Fibroblast of the conjunctiva (primary cell): ENCODE measurements at places on chromosomes 12 and 14.

DNA sequence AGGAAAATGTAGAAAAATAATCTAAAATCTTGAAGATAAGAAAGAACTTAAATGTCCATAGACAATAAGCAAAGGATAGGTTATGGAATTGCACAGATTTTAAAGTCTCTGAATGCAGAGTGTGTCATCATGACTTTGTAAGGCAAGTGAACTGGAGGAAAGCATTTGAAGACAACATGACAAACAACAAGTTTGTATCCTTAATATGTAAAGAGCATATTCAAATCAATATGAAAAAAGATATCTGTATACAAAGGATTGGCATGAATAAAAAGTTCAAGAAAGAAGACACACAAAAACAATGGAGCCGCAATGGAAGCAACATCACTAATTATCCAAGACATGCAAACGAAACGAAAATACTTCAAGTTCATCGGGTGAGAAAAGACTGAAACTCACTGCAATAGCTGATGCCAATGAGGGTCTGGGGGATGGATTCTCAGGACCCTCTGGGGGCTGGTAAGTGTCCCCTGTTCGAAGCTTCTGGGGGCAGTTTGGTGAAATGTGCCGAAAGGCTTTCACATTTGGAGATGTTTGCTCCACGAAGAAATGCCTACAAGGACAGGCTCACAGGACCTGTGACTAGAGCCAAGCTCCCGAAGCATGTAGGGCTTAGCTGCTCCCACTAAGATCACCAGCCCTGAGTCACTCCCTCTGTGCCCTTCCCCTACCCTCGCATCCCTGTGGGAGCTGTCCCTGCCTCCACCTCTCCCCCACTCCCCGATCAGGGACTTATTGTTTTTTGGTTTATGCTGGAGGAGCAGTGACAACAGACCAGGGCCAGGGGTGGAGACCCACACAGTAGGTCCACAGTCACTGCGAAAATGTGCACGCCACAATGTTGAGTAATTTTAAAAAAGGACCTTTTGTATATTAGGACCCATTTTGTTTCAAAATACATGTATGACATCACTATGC lies 345.7 kb upstream of the SFSWAP start:
- no peak for DNase-seq

DNA sequence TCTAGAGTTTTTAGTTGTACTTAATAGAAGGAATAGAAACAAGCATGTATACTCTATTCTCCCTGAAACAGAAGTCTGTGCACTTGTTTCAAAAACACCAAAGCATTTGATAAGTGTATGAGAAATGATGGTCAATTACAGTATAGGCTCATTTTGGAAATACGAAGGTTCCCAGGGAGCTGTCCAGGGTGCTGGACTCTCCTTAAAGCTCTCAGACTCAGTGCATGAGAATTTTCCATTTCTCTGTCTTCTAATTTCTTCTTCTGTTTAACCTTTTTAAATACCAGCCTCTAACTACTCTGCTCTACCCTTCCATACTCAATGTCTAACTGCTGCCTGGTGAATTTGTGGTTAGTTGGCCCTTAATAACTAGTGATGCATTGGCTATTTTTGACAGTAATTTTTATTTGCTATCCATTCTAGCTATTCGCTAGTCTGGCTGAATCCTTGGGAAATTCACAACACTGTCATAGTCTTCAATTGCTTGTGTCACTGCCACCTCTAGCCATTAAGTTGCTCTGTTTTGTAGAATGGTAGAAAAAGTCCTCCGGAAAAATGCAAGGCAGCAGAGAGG lies 229.2 kb downstream of the NRXN3 start:
- no peak for DNase-seq

GRCh38 chr12:116389990-116390389 lies 112.5 kb upstream of the MED13L start:
- peak; percentile 88 for DNase-seq

DNA sequence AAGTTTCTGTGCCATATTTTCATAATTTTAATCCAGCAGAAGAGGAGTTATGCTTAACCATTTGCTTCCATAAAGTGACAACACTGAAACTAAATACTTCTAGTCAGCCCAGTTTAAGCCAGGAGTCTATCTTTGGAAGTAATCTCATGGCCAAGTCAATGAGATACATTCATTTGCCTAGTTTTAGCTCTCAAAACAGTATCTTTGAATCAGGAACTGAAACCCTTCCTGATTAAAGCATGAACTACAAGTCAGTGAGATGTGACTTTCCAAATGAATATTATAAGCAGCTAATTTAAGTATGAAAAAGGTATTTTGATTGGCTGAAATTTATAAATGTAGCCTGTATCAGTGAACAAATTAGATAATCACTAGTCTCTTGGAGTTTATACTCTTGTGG lies 491.5 kb downstream of the SLC6A15 start:
- DNase-seq = no peak

- DNase-seq = no peak
Observed at GRCh38 chr14:92108345-92109254, 2.2 kb upstream of the ATXN3 start.

DNA sequence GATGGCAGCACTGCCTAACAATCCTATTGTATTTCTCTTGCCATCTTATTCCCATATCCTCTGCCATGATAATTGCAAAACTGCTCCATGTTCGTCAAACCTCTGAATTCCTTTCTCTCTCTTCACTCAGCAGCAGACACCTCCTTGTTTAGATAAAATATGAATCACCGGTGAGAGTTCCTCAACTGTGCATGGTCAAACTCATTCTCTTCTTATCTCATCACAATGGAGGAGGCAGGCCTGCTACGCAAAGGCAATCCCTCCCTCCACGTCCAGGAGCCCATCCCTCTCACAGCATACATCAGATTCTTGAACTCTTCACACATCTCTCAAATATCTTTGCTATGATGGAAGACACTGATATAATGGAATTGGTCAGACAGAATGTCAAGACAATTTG lies 90.1 kb upstream of the DAAM1 start:
- DNase-seq = no peak

DNA sequence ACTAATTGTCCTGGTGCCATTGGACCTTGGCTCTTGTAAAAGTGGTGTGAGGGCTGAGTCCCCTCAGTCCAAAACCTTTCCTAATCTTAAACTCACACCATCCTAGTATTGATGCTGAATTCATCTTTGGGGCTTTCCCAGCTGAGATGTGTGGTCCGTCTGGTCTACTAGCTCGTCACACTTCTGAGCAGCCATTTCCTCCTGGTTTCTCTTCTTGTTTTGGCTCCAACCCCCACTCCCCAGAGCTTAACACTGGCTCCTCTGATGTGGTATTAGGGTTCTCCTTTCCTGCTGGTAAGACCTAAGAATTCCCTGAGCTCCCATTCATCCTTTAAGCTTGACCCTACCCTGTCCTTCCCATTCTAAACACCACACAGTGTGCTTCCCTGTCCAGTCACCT lies 900.6 kb downstream of the VRK1 start:
- DNase-seq = no peak

- DNase-seq = no peak
Observed at GRCh38 chr12:91183551-91183950, 934 bp upstream of the DCN start.

DNA sequence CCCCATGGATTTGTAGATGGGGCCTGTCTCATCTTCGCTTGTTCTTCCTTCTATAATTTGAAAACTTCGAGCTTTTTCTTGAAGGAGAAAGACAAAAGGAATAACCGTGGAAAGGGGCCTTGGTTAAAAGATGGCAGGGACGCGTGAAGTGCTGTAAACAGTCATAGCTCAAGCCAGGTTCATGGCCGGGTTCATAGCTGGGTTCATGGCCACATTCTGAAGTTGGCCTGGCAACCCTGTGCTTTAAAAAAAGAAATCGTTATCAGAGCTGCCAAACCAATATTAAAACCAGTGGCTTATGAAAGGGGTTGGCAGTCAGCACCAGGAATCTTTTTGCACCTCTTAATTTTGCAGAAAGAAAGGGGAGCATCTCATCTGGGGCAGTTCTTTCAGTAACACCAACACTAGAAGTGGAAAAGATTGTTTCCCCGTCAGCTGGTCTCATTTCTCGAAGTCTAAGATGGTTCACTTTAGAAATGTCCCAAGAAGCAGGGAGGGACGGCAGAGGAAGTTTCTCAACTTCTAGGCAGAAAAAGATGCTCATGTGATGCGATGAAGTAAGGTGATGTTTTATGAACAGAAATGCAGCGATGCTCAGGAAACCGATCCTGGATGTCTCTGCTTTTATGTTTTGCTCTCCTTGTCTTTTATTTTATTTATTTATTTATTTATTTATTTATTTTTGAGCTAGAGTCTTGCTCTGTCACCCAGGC lies 193.1 kb upstream of the TBX3 start:
- DNase-seq = no peak

DNA sequence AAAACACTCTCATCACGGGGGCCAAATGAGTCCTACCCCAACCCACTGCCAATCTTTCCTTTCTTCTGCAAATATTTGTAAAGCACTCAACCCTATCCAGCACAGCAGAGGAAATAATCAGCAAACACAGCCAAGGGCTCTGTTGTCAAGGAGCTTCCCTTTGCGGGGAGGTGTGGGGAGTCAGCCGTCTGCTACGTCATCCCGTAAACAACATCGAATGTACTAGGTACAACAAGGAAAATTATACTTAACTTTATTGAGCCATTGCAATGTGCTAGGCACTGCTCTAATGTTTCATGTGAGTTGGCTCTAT lies 22.8 kb downstream of the TMEM63C start:
- DNase-seq = no peak

- peak; percentile 50 for DNase-seq
Observed at GRCh38 chr14:89303456-89304435, 113.3 kb downstream of the FOXN3 start.

DNA sequence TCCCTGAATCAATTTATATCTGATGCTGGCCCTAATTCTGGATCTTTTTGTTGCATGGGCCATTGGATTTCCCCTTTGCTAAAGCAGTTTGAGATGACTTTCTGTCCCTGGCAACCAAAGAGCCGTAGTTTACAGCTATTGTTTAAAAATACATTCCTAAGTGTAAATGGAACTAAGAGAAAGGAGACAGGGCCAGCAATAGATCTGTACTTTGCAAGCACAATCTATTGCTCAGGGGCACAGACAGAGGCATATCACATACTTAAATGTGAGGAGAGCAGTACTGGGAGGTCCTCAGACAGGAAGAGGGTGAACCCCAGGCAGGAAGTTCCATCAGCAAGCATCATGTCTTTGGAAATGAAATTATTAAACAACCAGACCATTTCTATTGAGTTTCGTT lies 126.6 kb downstream of the ZFP36L1 start:
- DNase-seq = no peak

- DNase-seq = no peak
Observed at GRCh38 chr14:104881369-104881979, 16.4 kb downstream of the CEP170B start.

DNA sequence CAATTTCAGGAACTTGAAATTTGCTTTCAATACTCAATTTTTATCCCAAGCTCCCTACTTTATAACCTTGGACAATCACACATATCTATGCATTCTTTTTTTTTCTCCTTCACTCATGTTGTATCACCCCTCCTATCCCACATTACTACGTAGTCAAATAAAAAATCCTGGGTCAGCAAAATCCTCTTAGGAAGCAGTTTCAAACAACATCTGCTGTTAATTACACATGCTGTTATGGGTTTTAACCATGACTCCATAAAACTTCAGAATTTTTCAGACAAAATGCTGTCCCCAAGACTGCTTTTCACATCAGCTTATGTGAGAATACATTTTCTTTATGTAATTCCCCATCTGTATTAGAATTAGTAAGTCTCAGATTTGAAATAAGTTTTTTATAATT lies 61.7 kb downstream of the LRFN5 start:
- DNase-seq = peak; percentile 10

- no peak for DNase-seq
Observed at GRCh38 chr12:125091401-125091800, 26.2 kb downstream of the AACS start.

DNA sequence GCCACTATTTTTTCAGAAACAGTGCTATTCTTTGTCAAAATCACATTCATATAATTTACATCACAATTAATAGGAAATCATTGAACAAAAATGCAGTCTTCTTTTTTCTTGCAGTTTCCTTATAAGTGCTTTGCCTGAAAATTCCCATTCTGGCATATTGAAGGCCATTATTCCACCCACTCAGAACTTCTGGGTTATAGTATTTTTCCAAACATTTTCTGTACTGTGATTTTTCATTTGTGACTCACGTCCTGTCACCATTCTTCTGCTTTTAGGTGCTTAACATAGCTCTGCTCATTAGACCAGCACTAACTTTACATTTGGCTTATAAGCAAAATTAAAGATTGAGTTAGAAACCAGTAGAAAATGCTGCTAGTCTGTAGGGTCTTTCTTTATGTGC lies 241.0 kb upstream of the NPAS3 start:
- DNase-seq = no peak

- no peak for DNase-seq
Observed at GRCh38 chr12:132467511-132467910, 22.4 kb upstream of the FBRSL1 start.

GRCh38 chr14:63345826-63346225 lies 27.1 kb upstream of the GPHB5 start:
- no peak for DNase-seq

DNA sequence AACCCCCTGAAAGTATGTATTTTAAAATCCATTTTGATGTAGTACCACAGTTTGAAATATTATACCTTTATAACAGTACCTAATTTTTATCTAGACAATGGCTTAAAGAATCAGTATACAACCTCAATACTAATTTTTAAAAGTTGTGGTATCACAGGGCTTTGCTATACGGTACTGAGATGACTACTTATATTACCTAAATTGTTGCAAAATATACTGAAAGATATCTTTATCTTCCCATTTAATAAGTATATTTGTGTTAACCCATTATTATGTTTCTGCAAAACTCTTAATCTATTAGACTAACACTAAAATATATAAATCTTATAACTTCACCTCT lies 67.1 kb downstream of the RALGAPA1 start:
- no peak for DNase-seq

DNA sequence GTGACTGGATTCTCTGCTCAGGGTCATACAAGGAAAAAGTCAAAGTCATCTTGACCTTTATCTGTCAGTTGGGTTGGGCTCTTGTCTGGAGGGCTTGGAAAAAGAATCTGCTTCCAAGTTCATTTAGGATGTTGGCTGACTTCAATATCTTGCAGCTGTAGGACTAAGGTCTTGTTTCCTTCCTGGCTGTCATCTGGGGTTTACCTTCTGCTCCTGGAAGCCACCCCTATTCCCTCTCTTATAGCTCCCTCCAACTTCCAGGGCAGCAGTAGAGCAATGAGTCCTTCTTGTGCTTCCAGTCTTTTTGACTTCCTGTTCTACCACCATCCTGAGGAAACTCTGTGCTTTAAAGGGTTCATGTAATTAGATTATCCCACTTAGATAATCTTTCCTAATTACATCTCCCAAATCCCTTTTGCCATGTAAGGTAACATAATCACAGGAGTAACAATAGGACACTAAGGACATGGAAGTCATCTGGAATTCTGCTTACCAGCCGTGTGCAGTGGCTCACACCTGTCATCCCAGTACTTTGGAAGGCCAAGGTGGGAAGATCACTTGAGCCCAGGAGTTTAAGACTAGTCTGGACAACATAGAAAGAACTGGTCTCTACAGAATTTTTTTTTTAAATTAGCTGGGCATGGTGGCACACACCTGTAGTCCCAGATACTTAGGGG lies 170.7 kb upstream of the KITLG start:
- no peak for DNase-seq

GRCh38 chr14:101363880-101364391 lies 197.4 kb upstream of the DIO3 start:
- no peak for DNase-seq

- no peak for DNase-seq
Observed at GRCh38 chr14:34328178-34328577, 133.9 kb downstream of the SPTSSA start.

- DNase-seq = no peak
Observed at GRCh38 chr12:95022477-95022876, 19.0 kb upstream of the NDUFA12 start.
